NCI-H2081 treated with DMSO at 0.1 percent for 48 hours (cell line): ENCODE measurements at places on chromosomes 4 and X.

DNA sequence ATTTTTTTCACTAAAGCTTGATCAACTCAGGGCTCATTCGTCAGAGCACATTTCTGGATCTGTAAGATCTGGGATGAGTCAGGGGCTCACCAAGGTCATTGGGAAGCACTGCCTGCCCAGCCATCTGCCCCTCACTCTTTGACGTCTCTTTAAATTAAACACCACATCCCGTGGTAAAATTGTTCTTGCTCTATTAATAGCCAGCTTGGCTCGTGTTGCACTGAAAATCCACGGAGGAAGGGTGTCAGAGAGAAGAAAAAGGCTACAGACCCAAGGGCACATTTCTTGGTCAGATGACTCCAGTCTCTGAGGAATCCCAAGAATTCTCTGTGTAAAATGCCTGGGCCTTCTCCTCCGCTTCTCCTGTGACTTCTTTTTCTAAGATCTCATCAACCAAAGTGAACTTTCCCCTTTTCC is 45.7 kb upstream of the GATB start:
- no peak for DNase-seq

DNA sequence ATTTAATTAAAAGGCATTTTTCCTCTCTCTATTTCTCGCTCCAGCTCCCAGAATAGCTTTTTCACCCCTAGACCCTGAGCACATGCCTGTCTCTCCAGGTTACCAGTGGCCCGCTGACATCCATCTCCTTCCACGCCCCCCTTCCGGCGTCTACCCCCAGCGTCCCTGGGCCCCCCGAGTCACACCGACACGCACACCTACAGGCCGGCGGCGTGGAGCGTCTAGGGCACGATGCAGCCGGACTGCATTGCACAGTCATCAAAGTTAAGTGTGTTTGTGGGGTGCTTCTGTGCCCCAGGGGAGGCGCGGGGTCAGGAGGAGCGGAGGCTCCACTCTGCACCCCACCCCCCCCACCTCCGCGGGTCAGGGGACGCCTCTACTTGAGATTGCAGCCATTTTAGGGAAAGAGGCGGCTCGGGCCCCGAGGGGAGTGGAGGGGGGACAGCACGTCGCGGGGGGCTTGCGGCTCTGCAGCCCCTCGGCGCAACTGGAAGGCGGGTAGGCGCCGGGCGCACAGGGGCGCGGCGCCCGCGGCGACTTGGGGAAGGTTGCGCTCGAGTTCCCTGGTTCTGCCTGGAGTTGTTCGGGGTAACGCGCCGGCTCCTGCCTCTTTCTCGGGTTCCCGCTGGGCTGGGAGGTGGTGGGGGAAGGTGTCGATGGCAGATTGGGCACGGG is 112.7 kb downstream of the DHX15 start:
- no peak for DNase-seq

GRCh38 chr4:104425948-104426347 is 68.7 kb downstream of the CXXC4 start:
- no peak for DNase-seq

- no peak for DNase-seq
Observed at GRCh38 chr4:140641789-140642439, 73.2 kb upstream of the UCP1 start.

DNA sequence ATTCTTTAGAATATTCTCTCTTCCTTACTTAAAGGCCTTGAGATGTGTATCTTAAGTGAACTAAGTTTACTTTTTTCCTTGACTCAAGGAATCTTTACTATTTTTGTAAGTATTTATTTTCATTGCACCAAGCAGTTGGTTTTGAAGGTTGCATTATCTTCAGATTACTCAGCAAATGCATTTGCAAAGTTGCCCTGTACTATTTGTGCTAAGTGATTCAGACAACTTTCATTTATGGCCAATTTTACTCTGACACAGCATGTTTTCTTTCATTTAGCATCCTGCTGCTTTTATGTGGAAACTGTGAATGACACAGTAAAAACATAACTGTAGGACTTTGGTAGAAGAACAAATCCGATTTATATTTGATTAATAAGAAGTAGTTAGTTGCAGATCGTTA is 191.0 kb downstream of the CCSER1 start:
- no peak for DNase-seq

- no peak for DNase-seq
Observed at GRCh38 chr4:180363815-180364214, 1879.4 kb upstream of the TENM3 start.

DNA sequence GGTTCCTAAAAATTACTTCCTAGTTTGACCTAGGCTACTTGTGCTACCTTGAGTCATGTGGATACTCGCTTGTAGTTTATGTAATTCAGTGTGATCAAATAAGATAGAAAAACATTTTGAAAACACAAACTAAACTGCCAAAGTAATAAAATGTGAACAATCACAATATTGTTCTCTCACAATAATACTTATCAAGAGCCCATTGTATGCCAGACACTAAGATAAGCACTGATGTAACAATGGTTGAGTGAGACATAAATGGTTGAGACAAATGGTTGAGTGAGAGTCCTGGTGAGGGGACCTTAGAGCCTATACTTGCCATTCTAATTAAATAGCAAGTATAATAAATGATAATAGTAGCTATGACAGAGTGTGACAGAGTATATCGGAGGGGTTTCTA is 41.7 kb downstream of the RFC1 start:
- DNase-seq, result no peak

DNA sequence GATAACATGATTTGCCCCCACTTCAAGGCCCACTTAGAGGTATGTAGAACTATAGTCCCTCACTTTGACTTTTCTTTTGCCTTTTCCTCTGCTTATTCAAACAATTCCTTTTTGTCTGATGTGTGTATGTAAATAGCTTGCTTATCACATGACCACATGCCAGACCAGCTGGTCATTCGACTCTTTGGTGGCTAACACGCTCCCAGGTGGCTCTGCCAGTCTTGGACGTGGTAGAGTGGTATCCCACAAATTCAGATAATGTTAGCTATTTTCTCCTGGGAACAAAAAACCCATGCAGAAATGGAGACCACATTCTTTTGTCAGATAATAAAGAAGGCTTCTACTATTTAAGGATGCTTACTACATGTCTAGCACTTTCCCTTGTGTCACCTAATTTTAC is 47.9 kb downstream of the ARHGAP24 start:
- DNase-seq, result no peak

DNA sequence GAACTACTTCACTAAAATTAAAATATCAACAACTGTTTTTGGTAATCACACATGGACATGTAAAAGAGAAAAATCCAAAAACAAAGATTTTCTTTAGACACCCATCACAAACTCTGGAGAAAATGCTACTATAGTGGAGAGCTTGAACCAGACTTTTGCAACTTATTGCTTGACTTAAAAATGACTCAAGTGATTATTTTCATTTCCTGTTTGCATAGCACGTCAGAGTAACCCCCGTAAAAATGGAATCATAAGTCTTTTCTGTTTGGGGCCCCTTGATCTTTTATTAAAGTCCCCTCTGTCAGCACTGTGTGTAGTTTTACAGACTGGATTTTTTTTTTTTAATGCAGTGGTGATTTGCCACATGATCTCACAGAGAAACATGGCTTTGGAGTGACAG is 79.5 kb downstream of the PRKG2 start:
- DNase-seq, result no peak

DNA sequence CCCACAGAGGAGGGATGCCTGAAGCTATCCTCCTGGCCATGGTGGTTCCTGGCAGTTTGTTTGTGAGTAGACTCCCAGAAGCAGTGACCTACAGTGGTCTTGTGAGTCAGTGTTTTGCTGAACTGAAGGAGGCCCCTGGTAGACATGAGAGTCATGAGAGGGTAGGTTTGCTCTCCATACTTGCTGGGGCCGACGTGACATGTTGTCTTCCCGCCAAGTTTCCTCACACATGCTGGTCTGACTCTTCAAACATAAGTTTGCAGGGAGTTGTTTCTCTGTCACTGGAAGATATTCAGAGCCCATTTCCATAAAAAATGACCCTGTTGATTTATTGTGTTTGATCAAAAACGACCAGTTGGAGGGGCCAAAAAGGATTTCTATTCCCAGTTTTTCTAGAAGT is 131.1 kb upstream of the SCML1 start:
- no peak for DNase-seq

GRCh38 chr4:186839122-186840037 is 115.7 kb upstream of the FAT1 start:
- DNase-seq, result no peak

GRCh38 chr4:24582235-24582832 is 2.0 kb downstream of the DHX15 start:
- no peak for DNase-seq

GRCh38 chr4:1535926-1536578 is 129.8 kb upstream of the NKX1-1 start:
- no peak for DNase-seq

DNA sequence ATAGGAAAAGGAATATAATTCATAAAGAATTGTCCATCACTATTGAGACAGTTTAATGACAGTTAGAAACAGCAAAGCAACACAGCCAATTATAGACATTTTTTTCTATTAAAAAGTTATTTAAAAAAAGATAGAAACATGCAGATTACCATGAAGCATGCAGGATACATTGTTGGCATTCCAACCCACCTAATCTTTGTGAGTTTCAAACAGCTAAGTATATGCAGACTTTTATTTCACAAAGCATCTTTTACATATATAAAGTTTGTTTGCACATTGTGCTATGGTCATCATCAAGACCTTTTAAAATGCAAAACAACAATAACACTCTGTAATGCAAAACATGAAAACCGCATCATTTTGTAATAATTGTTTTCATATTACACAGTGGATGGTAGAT is 125.9 kb upstream of the ETNPPL start:
- no peak for DNase-seq

DNA sequence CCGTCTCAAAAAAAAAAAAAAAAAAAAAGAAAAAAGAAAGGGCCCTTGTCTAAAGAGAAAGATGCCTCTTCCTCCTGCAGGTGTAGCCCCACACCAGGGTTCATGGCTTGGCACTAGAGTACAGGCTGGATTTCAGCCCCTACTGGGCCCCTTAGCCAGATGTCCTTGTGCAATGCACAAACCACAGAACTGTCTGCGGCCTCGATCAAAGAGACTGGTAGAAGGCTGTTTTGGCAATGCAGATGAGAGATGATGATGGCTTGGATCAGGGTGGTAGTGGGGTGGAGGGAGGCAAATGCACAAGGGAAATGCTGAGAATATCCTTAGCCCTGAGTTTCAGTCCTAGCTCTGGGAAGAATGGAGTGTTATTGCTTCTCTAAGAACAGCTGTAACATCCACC is 26.5 kb upstream of the TSR2 start:
- no peak for DNase-seq

DNA sequence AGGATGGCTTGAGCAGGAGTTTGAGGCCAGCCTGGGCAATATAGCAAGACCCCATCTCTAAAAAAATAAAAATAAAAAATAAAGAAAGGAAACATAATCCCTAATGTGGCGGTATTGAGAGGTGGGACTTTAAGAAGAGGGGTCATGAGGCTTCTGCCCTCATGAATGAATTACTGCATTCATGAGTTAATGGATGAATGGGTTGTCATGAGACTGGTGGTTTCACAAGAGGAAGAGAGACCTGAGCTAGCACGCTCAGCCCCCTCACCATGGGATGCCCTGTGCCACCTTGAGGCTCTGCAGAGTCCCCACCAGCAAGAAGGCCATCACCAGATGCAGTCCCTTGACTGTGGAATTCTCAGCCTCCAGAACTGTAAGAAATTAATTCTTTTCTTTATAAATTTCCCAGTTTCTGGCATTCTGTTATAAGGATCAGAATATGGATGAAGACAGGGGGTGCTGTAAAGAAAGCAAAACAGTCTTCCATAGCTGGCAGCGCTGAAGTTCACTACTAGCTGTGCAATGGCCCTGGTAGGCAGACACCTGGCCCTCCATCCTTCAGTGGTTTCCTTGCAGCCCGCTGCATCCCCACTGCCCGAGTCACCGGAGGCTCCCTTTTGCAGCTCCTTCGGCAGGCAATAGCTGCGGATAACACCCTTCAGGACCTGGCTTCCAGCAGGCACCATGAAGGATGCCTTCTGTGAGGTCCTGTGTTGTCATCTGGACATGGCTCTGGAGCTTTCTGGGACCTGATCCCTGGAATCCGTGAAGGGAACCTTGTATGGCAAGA is 44.8 kb upstream of the NSG1 start:
- DNase-seq, result no peak

DNA sequence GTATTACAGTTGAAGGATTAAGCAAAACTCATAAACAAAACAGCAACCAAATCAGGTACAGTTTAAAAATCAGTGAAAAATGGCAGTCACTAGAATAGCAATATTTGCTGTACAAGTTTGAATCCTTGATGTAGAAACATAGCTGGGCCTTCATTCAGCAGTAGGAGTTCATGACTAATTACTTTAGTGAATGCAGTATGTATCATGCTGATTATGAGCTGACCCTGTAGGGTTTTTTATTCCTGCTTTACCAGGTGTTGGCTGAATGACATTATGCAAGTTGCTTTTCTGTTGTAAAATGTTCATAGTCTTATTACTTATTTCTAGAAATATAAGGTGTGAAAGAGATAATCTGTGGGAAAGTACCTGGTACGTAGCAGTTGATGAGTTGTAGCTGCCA is 179.6 kb downstream of the CCSER1 start:
- no peak for DNase-seq

DNA sequence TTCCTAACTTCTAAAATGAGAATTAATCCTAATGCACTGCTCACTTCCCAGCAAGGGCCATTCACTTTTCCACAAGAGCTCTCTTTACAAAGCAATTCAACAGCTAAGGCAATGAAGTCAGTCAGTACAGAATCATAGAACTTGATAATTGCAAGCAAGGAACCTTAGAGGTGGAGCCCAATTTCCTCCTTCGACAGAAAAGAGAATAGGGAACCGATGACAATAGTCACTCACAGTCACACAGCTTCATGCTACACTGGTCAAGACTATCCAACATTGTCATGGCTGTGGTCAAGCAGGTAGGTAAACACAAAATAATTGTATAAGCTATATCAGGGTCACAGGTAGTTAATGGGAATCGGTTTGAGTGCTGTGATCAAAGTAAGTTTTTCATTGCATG is 90.0 kb downstream of the ELOVL6 start:
- DNase-seq, result no peak

DNA sequence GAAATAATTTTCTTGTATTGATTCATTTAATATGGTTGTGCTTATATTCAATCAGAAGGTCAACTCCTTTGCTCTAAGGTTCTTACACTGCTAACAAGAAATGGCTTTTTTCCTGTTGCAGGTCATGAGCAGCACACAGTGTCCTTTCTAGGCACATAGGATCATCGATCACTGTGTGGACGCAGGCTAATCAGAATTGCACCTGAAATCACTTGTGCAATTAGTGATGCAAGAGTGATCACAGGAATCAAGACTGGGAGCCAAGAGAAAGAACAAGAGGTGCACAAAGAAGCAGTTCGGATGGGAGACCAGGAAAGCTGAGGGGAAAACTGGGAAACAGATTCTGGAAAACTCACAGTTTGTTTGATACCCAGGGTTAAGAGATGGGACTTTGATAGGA is 21.1 kb downstream of the TDO2 start:
- DNase-seq, result no peak

DNA sequence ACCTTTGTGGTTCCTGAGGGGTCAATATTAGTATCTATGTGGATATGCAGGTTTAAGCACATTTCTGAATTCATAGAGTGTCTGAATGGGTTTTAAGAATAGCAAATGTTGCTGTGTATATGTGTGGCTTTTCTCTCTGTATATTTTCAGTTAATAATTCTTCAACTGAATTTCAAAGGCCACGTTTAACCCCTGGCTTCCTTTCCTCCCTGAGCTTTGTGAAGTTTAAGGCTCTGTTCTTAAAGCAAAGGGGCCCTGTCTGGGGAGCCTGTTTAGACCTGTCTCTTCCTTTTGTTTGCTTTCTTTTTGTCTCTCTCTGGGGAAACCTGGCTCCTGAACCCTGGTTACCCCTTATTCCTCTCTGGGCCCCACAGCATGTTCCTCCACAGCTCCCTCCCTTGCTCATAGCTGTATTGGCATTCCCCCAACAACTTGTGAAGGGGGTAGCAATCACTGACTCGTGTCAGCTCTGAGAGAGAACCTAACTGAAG is 139.1 kb downstream of the COL4A6 start:
- DNase-seq, result no peak
